Activated T-cell treated with anti-CD3 and anti-CD28 coated beads, Interleukin-2, amount 50 U/mL, for 48 hours (primary cell): ENCODE measurements at places on chromosomes 12 and 14.
A peak's percentile ranks its signal among the peaks of the same experiment; 100 is the strongest.

DNA sequence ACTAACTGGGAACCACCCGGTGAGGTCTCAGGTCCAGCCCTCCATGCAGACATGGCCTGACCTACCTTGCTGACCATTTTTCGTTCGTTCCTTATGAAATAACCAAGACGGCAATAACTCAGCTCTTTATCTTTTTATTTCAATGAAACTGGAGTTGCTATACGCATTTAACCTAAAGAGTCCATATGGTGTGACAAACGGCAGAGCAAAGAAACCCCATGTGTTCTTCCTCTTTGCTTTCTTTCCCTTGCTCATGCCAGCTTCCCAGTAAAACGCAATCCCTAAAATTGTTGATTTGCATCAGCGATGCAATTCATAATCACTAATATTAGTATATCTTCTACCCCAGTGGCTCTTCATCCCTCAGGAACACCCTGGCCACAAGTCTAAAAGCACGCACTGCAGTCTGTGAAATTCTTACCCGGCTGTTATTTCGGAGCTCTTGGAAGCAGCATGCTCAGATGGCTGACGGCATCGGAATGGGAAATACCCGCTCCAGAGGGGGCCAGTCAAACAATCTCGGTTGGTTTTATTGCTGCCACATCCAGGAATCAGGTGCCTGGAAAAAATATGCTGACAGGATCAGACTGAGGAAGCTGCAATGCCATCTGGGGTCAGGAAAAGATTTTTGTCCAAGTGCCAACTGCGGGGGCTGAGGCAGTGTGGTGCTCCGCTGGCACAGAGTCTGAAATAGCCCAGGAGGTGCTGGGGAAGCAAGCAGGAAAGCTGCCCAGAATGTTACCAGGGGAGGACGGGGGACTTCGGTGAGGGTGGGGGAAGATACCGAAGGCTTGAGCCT is 28.2 kb upstream of the KCNA1 start:
- DNase-seq: no peak

GRCh38 chr14:101358320-101359125 is 202.8 kb upstream of the DIO3 start:
- peak; percentile 10 for DNase-seq

- DNase-seq: no peak
Observed at GRCh38 chr12:16530268-16530850, 75.6 kb downstream of the LMO3 start.

DNA sequence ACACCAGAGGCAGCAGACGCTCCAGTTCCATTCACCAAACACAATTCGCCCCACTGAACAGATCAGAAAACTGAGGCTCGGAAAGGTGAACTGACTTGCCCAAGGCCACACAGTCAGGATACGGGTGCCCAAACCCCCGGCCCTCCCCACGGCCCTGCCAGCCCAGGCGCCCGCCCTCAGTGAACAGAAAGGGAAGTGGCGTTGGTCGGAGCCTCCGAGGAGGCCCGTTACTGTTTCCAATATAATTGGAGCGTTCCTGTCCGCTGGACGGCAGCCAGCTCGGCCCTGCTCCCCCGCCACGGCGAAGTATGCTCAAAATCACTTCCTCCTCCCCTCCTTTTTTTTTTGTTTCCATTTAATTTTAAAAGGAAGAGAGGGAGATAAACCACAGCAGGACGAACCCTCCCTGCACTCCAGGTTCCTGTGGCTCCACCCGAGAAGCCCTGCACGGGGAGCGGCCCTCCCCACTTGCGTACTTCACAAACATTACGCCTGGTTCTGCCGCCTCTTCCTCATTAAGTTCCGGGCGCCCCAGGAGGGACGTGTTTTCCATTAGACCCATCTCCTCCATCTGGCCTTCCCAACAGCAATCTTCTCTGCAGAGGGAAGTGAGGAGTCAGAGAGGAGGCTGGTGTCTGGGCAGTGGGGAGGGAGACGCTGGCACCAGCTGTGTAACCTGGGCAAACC is 61.1 kb downstream of the NCOR2 start:
- no peak for DNase-seq

GRCh38 chr14:34324363-34324795 is 137.7 kb downstream of the SPTSSA start:
- DNase-seq: no peak

DNA sequence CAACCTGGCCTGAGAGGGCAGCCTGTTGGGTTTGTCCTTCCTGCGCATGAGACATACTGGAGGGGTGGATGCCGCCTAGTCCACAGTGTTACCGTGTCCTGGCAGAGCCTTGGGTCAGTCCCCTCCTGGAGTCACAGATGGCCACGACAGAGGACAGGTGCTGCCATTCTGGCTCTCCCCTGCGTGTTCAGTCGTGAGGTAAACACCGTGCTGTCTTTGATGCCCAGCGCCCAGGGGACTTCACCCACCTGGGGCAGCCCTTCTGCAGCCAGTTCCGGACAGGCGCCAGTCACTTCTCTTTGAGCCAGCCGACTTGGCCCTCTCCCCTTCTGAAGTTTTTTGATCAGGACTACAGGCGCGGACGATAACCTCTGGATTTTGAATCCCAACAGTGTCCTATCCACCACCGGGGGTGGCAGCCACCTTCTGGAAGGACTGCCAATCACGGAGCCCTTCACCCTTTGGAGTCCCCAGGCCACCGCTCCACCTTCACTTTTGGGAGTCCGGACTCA is 933.0 kb downstream of the DIO2 start:
- no peak for DNase-seq

DNA sequence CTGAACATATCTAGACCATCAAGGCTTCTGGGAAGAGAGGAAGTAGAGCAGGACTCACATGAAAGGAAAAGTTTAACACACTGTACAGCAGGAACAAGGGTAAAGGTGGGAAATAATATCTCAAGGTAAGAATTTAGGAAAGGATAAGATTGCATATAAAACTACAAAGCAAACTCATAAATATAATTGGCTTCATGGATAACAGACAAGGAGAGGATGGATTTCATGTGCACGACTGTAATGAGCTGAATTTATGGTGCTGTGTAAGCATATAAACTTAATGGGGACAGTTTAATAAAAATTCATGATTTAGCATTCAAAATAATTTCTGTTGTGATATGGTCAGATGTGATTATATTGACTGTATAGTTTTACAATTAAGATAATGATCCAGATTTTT is 298.0 kb downstream of the GXYLT1 start:
- DNase-seq: no peak

DNA sequence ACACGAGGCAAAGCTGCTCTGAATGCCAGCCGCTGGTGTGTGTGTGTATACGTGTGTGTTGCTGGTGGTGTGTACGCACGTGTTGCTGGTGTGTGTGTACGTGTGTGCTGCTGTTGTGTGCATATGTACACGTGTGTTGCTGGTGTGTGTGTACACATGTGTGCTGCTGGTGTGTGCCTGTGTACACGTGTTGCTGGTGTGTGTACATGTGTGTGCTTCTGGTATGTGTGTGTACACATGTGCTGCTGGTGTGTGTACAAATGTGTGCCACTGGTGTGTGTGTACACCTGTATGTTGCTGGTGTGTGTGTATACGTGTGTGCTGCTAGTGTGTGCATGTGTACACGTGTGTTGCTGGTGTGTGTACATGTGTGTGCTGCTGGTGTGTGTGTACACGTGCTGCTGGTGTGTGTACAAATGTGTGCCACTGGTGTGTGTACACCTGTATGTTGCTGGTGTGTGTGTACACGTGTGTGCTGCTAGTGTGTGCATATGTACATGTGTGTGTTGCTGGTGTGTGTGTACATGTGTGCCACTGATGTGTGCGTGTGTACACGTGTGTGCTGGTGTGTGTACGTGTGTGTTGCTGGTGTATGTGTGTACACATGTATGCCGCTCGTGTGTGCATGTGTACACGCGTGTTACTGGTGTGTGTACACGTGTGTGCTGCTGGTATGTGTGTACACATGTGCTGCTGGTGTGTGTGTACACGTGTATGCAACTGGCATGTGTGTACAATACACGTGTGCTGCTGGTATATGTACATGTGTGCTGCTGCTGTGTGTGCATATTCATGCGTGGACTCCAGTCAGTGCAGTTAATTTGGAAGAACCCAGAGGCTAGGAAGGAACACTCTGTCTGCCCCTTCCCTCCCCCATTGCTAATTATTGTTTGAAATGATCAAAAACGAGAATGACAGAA is 47.2 kb downstream of the CACNA2D4 start:
- peak; percentile 3 for DNase-seq

GRCh38 chr14:90288651-90289355 is 32.5 kb downstream of the PSMC1 start:
- peak; percentile 9 for DNase-seq

DNA sequence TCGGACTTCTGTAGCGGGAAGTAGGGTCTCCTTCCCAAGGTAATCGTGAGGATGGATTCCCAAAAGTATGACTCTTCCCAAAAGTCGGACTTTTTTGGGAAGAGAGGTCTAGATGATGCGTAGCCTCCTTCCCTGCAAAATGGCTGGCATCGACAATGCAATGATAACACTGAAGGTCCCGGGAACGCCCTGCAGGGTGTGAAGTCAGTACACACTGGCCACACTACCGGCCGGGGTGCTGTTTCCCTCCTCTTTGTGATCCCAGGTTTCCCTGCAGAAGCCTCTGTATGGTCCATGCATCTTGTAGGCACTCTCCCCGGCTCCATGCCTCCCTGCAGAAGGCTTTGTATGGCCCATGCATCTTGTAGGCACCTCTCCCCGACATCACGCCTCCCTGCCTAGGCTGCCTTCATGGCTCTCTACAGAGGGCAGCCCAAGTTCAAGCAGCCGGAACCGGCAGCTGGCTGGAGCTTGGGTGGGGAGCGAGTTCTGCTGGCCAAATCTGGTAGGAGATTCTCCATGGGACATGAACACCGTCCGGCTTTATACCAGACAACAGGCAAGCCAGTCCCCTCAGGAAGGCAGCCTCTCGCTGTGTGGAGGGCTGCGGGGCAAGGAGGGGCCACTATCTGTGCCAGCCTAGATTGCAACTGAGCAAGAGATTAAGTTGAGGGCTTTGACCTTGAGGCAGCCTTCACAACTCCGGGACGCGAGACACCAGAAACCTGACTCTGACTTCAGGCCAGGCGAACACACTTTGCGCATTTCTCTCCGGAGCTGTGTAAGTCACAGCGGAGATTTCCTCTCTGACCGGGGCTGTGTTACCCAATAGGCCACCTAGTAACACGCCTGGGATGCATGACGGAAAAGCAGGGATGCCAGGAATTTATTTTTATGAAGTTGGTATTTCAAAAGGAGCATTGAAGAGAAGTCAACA is 23.5 kb downstream of the FZD10 start:
- no peak for DNase-seq

DNA sequence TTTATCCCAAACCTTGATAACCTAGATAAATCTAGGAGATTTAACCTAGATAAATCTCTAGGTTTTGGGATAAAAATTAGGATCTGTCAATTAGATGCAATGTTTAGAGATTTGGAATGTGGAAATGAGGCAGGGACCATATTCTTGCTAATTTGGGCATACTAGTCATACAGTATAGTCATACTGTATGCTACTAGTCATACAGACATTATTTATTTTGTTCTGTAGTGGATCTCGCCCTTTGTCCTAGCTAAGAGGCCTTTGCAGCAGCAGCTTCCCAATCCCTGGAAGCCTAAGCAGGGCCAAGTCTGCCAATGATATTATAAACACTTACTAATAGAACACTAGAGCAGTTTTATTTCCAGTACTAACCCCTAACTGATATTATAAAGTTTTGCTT is 136.4 kb downstream of the CEP128 start:
- DNase-seq: no peak

DNA sequence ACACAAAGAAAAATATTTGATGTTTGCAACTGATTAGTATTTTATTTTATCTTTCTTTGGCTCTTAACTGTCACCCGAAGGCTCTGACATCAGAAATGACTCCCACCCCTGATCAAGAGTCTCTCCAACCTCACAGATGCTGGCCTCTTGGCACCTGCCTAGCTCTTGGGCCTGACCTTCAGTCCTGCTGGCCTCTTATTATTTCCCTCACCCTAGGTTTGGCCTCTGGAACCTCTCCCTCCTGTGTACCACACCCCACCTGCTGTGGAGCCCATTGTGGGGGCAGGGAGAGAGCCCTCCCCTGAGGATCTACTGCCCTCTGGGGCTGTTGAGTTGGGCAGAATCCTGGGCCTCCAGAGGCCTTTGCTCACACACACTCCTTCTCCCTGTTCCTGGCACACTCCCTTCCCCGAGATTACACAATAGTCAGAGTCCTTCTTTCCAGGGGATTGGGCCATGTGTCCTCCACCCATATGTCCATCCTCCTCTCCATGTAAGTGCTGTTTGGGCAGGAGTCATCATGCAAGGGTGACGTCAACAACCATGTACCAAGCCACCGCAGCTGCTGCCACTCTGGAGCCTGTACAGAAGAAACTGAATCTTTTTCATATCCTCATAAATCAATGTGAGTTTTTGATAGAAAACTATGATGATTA is 124.3 kb downstream of the RASSF9 start:
- DNase-seq: no peak

- no peak for DNase-seq
Observed at GRCh38 chr12:1054117-1054870, 63.3 kb downstream of the ERC1 start.

GRCh38 chr12:116697716-116698115 is 40.2 kb downstream of the SPRING1 start:
- no peak for DNase-seq

DNA sequence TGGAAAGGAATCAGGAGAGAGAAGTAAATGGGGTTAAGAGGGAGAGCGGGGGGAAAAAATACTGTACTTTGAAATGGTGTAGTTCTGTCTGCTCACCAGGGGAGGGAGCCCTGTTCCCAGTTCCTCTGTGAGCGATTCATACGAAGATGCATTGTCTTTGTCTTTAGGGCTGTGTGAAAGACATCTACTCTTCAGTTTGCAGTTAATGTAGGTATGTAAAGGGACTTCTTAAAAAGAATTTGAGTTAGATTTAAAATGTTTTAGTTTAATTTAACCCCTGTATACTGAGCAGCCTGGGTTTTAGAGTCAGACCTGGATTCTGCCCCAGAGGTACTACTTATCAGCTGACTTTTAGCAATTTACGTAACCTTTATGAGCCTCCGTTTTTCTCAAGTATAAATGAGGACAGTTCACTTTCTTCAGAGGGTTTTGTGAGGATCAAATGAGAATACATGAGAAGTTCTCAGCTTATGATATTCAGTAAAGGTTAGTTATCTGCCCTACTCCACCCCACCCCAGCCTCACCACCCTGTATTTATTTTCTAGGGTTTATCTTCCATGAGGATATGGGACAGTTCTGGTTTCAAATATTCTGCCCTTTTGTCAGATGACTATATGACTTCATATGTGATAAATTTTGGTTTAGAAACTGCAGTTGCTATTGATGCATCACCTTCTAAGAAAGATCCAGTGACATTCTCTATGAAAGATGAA is 82.5 kb upstream of the EVL start:
- peak; percentile 59 for DNase-seq
